ENCODE measurements at places on chromosomes 5 and 9.

DNA sequence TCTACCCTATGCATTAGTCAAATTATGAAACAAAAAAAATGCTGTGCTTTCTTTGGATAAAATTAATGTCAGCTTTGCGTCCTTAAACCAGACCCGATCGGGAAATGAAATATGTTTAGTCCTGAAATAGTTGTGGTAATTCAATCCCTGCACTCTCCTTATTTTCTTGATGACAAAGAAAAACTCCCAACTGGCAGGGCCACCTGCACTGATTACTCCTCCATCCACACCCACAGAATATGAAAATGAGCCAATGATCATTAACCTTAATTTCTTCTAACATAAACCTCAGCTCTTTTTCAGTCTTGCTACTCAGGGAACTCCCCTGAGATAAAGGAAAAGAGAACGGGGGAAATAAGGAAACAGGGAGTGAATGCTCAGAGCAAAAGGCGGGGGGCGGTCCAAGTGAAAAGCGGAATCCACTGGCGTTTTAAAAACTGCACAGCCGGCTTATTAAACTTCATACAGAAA lies 245.3 kb downstream of the BNC2 start:
- no peak for DNase-seq

- DNase-seq, result no peak
These were observed 11.6 kb downstream of the RPL37 start for GRCh38 chr5:40823459-40823858.

DNA sequence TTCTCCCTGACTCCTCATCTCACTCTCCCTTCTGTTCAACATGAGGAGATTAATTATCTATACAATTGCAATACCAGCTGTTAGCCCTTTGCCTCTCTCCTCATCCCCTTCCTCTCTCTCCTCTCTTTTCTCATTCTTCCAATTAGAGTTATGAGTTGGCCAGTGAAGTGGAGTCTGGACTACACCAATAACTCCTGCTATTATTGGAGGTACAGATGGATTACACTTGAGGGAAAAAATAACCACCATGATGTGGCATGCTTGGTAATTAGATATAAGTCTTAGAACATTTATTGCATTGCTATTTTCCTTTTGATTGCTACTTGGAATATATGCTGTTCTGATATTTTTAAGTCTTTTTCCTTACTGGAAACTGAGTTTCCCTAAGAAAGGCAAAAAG lies 159.2 kb downstream of the FRMD3 start:
- DNase-seq, result no peak

DNA sequence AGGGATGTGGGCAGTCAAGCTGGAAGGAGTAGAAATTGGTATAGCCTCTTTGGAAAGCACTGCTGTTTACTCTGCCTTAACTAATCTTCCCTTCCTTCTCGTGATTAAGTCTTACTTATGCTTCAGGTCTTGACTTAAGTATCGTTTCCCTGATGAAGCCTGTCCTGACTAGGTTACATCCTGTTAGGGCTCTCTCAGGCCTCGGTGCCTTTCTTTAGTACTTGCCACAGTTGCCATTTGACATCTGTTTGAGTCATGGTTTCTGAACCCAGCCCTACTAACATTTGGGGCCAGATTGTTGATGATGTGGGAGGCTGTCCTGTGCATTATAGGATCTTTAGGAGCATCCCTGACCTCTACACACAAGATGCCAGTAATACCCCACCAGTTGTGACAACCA lies 94.4 kb downstream of the GAPVD1 start:
- DNase-seq, result no peak

DNA sequence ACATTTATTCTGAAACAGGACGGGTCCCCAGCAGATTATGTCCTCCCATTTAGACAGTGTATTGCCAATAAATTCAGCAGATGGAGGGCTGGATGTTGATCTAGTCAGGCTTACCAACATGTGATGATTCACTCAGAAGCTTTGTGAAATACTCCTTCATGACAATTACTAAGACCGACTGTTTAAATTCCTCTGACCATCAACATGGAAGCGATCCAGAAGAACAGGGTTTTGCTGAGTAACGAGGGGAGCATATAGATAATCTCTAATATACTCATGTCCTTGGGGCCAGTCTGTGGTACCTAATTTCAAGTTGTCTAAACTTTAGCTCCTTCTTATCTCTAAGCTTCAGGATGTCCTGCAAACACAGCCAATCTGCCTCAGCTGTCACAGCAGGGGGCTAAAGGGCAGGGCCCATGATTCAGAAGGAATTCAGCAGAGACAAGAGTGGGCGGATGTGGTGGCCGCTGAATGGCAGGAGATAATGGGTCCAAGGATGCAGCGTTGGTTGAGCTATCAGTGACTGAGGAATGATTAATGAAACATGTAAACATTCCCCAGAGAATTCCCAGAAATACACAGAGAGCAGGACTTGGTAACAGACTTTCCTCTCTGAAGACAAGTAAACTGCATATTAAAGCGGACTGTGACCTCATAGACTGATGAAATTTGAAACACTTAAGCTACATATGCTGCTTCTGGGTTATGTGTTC lies 109.4 kb downstream of the ANKRD55 start:
- DNase-seq, result no peak

DNA sequence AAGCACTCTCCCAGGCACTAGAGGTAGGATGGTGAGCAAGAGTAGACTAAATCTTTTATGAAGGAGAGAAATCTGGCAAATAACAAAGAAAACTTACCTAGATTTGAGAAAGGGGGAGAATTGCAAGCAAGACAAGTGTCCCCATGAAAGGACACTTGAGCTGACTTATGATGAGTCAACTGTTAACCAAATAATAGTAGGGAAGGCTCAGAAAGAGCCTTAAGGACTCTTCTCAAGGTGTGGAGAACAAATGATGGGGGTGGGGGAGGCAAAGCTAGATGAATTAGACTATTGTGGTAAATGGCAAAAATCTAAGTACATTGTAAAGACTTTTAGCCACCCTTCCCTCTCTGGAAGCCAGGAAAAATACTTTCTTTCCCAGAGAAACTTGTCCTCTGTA lies 77.6 kb upstream of the RASA1 start:
- DNase-seq, result no peak

DNA sequence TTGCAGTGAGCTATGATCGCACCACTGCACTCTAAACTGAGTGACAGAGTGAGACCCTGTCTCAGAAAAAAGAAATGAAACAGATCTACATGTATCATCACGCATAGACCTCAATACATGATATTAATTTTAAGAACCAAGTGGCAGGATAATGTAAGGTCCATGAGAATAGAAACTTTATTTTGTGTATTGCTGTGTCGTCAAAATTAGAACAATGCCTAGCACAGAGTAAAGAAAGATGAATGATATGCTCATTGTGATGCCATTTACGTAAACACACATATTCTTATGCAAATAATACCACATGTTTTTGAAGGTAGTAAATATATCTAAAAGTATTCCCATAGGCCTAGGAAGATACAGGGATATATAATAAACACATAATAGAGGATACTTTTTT lies 3.6 kb upstream of the UIMC1 start:
- no peak for DNase-seq

GRCh38 chr9:83062651-83063527 lies at the start of gene RASEF:
TSS of gene RASEF (minus strand) at chr9:83063142. CDS start at chr9:83062867, 275 bp downstream.
- DNase-seq, result no peak

DNA sequence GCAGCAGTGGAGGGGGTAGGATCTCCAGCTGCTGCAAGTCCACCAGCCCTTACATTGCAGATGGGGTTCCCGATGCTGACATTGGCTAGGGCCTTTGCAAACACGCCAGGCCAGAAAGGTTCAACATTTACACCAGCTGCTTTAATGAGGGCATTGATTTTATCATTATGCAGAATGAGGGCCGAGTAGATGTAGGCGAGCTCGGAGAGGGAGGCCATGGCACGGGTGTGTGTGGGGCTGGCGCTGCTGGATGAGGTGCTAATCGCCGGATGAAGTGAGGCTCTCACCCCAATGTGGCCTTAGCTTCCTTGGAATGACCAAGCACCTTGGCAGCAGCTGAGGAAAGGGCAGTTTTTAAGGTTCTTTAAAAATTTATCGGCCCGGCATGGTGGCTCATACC lies 27.4 kb downstream of the PHAX start:
- DNase-seq, result no peak

GRCh38 chr9:36023260-36024048 lies 13.3 kb upstream of the RECK start:
- peak; percentile 44 for DNase-seq

DNA sequence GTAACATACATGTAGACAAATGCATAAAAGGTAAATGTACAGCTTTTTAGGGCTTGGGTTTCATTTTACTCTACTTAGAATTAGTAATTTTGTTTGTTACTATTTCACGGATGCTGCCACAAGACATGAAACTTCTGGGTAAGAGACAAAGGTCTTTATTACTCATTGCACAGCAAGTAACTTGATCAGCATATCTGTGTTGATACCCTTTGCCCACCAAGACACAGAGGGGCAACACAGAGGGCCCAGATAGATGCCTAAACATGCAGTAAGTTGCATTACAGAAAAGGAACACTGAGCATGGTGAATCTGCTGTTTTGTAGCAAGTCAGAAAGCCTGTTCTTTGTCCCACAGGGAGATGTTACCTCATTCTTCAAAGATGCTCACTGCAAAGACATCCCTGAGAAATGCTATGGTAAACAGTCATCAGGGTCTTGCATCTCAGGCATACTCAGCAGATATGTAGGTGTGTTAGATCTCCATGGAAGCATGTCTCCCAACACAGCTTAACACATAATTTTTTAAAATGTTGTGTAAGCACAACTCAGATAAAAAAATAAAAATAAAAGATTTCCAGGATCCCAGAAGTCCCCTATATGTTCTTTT lies 10.3 kb downstream of the ITGA2 start:
- no peak for DNase-seq

GRCh38 chr5:56302027-56302426 lies 68.9 kb upstream of the ANKRD55 start:
- DNase-seq, result no peak

DNA sequence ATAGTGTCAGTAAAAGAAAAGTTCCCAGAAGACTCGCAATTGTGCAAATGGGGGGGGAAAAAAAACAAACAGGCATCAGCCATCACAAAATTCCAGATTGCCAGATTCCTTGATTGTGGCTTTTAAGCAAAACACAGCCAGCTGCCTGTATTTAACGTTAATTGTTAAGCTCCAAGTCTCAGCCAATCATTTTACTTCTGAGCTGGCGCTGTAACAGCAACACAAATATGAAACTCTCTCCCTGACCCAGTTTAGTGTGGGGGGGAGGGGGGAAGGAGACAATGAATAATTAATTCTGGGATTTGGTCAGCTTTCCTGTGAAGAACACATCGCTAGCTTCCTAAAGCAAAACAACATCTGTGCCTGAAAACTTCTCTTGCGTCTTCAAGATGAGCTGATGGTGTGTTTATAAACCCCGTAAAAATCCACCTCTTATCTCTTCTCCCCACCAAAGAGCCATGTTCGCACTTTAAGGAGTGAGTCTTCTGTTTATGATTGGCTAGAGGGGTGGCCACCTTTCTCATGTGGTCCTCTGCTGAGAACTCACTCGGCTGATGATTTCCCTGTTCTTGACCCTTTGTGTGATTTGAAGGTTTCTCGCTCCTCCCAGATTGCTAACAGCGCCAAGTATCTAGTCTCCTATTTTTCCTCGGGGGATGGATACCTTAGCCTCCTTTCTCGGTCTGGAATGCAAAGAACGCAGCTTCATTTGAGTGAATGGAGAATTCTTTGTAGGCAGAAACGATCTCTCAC lies 160.2 kb upstream of the DAPK1 start:
- no peak for DNase-seq

DNA sequence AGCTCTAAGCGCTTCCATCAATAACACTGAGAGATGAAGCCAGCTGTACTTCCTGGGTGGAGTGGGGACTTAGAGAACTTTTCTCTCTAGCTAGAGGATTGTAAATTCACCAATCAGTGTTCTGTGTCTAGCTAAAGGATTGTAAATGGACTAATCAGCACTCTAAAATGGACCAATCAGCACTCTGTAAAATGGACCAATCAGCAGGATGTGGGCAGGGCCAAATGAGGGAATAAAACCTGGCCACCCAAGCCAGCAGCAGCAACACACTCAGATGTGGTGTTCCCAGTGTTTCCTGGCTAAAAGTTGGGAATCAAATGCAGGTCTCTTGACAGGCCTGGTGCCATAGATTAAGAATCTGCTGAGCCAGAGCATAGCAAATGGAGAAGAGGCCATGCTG lies 60.5 kb downstream of the ALDH7A1 start:
- DNase-seq, result no peak

DNA sequence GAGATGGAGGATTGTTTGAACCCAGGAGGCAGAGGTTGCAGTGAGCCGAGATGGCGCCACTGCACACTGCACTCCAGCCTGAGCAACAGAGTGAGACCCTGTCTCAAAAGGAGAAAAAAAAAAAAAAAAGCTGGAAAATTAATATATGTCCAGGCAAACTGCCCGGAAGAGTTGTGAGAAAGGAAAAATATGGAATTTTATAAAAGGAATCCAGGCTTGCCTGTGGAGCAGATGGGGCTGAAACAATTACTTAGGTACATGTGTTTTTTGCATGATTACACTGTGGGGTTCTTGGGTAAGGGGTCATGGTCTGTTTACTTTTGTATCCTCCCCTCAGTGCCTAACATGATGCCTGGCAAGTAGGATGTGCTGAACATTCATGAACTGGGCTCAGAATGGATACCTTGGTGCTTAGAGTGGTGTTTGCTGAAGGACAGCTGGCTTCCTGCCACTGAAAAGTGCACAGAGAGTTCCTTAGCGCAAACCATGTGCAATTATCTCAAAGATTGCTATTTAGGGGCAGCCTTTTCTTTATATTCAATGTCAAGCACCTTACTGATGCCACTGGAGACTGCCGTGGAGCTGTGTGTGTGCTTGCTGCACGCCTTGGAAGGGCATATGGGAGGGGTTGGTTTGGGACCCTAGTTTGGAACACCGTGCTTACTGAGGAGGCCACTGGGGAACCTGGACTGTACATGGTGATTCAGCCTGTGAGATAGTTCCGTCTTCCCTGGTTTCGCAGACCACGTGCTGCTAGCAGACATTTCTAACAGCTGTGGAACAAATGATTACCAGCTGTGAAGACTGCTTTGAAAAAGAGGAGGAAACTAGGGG lies 78.4 kb downstream of the MAP1B start:
- no peak for DNase-seq

DNA sequence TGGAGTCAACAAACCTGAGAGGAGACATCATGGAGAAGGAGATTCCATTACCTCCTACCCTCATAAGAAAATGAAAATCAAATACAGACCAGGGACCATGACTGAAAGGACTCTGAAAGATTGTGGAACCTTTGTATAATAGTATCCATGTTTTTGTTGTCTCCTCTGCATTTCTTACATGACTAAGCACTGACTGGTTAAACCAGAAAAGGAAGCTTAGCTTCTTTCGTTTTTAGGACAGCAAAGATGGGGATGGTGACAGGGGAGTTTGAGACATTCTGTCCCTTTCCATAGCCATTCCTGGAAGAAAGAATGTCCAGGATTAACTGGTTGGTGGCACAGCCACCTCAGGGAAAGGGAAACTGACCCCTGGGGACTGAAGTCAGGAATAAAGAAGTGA lies 22.2 kb downstream of the ITGA1 start:
- DNase-seq, result no peak

DNA sequence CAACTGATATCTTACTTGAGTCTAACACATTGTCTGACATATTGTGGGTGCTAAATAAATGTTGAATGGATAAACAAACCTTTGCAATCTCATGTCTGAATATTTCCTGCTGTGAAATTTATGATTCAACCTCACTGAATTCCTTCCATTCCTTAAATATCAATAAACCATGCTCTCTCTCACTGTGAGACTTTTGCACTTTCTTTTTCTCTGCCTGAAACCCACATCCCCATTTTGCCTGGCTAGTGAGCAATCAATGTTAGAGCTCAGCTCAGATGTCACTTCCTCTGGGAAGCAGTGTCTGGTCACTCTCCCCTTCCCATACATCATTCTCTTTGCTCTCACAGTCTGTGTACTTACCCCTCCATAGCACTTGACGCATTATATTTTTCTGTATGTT lies 383.7 kb upstream of the TRPC7 start:
- no peak for DNase-seq

- DNase-seq, result no peak
These were observed 86.1 kb downstream of the ZNF354C start for GRCh38 chr5:179146277-179146676.
